ENCODE measurements at places on chromosomes 12 and 14.

GRCh38 chr12:131900397-131900796 lies 6.0 kb downstream of the ULK1 start:
- no peak for DNase-seq

DNA sequence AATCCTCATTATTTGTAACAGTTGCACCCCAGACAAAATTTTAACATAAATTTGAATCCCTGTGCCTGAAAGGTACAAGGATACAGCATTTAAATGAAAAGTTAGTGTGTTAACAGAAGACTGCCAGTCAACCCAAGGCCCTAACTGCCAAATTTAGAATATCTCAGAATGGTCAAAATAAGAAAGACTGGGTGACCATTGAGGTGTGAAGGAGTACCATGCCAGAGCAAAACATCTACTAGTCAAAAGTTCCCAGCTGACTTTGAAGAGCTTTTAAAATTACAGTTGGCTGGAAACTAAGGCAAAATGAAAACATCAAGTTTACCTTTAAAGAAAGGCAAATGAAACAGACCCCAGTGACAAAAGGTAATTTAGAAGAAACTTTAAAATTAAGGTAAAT lies 18.4 kb downstream of the SAV1 start:
- DNase-seq = no peak

- no peak for DNase-seq
Measured at GRCh38 chr14:69561893-69562292, 12.8 kb downstream of the CCDC177 start.

DNA sequence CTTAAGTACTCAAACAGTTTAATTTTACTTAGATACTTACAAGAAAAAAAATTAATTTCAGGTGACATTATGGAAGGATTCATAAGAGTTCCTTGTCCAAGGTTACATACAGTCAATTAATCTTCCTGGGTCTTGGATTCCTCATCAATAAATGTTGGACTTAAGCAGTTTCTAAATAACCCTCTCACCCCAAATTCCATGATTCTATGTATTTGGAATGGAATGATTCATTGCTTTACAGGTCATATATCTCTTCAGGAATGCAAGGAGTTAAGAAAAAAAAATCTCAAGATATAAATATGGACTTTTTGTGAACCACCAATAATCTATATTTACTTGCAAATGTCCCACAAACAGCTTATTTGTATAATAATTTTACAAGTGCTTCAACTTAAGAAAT lies 84.2 kb upstream of the BMP4 start:
- no peak for DNase-seq

GRCh38 chr14:51121096-51121495 lies 26.2 kb upstream of the TRIM9 start:
- DNase-seq = no peak

- no peak for DNase-seq
Measured at GRCh38 chr14:24289649-24290280, 9.8 kb downstream of the DHRS1 start.

GRCh38 chr12:7749442-7749841 lies 2.3 kb upstream of the CLEC4C start:
- no peak for DNase-seq

GRCh38 chr12:3704512-3705353 lies 48.2 kb downstream of the CRACR2A start:
- no peak for DNase-seq

DNA sequence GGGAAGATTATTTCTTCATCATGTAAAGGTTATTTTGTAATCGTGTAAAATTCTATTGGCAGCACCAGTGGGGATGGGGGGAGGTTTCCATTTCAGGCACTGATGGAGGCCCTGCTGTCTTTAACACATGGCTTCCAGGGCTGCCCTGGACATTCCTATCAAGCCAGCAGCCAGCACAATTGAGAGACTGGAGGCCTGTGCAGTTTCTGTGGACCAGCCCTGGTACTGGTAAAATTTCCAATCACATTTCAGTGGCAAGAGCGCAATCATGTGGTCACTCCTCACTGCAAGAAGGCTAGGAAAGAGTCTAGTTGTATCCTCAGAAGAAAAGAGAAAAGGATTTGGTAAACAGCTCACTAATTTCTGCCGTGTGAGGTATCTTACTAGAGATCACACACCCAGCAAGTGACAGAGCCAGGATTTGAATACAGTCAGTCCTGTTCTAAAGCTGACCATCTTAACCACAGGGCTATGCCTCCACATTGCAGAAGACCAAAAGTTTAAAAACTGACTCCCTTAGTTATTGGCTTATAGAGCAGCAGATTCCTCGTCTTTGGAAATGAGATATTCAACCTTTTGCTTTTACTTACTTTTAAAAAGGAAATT lies 179.4 kb upstream of the ARHGAP5 start:
- DNase-seq = no peak

- no peak for DNase-seq
Measured at GRCh38 chr12:10211101-10211939, 1.4 kb upstream of the GABARAPL1 start.

DNA sequence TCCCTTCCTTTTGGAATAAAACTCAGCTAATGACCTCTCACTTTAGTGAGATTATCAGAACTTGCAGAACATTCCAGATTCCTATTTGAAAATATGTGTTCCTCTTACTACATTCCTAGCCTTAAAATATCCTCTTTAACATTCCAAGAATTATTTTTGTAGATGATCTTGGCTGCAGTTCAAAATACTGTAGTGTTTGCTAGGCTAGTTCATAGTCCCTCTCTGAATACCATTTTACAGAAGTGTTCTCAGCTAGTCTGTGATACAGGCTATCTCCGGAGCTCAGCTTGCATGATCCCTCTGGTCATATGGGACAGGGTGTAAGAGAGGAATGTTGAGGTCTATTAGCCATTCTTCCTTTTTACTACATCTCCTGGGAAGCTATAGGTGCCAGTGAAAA lies 17.6 kb upstream of the GPR33 start:
- DNase-seq = no peak

DNA sequence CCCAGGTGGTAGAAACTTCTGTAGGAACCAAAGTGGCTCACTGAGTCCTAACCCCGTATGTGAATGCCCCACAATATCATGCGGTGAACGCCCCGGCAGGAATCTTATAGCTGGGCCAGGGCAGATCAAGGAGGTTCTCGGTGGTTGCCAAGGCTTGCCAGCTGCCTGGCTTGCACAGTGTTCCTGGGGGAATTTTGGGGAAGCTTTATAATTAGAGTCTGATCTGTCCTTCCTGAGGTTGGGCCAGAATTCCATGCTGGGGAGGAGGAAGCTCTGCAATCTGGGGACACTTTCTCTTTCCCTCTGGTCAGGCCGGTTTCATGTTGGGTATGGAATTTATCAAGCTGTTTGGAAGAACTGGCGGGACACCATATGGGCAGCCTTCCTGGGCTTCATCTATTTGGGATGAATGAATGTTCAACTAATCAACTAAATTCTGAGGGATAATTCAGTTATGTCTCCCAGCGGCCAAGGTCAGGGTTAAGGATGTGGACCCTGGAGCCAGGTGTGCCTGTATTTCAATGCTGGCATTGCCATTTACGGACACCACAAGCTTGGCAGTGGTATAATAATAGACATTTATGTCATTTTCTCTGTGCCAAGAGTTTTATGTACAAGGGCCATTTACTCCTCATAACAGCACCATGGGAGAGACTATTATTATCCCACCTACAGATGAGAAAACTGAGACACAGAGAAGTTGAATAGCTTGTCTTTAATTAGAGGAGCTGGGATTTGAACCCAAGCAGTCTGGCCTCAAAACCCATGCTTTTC lies 54.3 kb downstream of the SVOP start:
- DNase-seq = no peak

DNA sequence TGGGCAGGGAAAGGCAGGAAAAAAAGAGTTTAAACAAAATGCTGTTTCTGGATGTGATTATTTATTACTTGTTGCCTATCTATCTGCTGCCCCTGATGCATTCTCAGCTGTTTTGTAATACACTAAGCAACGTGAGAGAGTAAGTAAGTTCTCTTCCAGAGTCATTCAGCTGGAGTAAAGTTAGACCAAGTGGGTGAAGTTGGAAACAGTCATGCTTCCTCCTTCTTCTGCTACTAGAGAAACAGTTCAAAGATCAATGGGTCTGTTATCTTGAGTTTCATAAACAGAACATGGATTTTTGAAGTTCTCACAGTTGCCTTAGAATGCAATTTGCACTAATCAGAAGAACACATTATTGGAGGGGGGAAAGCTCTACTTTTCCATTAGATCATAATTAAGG lies 279.3 kb downstream of the EGLN3 start:
- DNase-seq = no peak

GRCh38 chr14:105072381-105072861 lies 7.2 kb upstream of the GPR132 start:
- no peak for DNase-seq

DNA sequence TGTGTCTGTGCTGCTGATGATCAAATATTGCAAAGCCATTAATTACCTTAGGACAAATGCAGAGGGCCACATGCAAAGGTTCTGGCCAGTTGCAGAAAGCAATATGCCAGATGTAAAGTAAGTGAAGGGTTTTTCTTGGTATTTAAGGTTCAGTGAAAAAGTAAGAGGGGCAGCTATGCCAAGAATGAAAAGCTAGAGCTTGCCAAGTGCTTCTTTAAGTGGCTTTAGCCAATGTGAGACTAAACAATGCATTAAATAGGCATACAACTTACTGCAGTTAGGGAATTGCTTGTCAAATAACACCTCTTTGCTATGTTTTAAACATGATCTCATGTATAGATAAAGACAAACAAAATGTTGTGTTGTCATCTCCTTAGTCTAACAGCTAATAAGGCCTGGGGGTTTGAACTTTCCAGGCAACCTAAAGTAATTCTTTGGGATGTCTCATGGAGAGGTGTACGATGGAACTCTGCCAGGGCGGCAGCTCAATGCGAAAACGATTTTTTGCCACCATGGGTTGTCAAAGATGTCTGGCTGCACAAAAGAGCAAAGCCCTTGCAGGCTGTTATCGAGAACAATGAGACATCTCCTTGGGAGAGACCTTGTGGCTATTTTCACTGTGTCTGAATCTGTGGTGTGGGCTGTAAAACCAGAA lies 12.0 kb downstream of the IGF1 start:
- no peak for DNase-seq

DNA sequence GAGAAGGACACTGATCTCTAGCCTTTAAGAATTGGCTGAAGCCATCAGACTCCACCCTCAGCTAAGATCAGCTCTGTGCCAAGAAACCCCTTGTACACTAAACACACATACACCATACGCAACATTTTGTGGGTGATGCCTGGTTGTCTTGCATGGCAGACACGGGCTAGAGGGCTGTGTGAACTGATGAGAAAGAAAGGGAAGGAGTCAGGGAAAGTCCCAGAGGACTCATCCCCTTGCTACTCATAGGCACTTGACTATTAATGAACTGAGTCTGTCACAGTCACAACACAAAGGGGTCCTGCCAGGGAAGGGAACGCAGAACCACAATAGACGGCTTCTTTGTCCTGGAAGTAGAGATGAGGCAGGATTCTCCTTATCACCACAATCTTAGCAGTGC lies 80.8 kb downstream of the EMP1 start:
- no peak for DNase-seq

DNA sequence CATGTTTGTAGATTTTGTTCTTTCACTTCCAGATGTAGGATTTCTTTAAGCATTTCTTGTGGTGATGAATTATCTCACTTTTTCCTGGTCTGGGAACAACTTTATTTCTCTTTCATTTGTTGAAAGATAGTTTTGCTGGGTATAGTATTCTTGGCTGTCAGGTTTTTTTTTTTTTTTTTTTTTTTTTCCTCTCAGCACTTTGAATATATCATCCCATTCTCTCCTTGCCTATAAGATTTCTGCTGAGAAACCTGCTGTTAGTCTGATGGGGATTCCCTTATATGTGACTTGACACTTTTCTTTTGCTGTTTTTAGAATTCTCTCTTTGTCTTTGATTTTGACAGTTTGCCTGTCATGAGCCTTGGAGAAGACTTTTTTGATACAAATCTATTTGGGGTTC lies 30.5 kb downstream of the SMCO2 start:
- no peak for DNase-seq

DNA sequence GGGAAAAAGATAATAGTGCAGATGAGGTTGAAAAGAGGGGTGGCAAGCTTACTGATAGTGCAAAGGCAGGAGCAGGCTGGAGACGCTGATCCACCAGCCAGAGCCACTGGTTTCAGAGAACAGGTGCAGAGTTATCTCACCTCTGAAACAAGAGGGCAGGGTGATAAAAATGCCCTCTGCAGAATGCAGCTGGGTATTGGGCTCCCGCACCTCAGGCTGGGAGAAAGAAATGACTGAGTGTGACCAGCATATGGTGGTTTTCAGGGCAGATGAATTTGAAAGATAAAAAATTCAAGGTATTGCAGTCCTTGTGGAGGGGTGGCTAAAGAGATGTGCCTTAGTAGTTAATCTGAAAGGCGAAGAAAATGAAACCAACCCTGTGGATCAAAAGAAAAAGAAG lies 2.9 kb upstream of the TMEM30B start:
- no peak for DNase-seq

DNA sequence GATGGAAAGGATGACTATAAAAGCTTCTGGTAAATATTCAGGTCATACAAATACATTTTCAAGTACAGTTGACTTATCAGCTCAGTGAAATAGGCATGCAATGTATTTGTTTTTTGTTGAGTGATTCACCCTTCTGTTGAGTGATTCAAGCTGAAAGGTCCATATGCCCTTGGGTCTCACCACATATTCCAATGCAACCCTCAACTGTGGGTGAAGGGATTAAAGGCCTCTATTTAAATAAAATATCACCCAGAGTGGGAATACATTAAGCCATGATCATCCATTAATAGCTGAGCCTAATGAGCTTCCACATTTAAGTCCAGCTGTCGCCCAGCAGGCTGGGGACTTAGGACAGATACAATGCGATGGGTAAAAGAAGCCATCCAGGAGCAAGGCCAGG lies 120.2 kb downstream of the CRACR2A start:
- DNase-seq = no peak

GRCh38 chr12:119682639-119683252 lies 14.8 kb downstream of the PRKAB1 start:
- DNase-seq = no peak

DNA sequence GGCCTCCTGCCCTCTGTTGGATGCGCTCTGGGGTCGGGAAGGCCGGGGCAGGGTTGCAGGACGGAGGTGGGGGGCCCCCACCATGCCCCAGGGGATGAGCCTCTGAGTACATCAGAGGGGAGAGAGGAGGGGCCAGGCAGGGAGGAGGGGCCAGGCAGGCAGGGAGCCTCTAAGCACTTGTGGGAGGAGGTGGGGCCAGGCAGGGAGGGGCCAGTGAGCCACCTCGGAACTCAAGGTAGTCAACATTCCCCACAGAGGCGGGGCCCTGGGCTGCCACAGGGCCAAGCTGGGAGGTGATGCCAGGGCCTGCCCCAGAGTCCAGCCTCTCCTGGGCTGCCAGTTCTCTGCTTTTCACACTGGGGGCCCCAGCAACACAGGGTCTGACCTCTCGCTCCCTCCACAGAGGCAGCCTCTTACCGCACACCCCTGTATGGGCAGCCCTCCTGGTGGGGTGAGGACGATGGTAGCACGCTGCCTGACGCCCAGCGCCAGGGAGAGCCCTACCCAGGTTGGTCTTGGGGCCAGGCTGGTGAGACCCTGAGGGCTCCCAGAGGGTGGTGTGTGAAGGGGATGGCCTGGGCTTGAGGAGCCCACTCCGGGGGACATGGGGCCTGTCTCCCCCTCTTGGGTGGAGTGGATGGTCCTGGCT lies 17.4 kb downstream of the CEP170B start:
- no peak for DNase-seq

GRCh38 chr14:59055439-59056045 lies 132.9 kb upstream of the DAAM1 start:
- no peak for DNase-seq

- DNase-seq = peak; percentile 70
Measured at GRCh38 chr14:92613008-92613658, 99.6 kb downstream of the RIN3 start.

- no peak for DNase-seq
Measured at GRCh38 chr14:73173092-73173735, 36.9 kb downstream of the PSEN1 start.

All from activated CD4-positive, CD25-positive, alpha-beta regulatory T cell (primary cell).